ENCODE measurements at places on chromosomes 1 and 21. TPM values are rescaled to one million over a fixed set of nuclear protein-coding genes. Genes with fewer than 3 reads are reported as not detected.

DNA sequence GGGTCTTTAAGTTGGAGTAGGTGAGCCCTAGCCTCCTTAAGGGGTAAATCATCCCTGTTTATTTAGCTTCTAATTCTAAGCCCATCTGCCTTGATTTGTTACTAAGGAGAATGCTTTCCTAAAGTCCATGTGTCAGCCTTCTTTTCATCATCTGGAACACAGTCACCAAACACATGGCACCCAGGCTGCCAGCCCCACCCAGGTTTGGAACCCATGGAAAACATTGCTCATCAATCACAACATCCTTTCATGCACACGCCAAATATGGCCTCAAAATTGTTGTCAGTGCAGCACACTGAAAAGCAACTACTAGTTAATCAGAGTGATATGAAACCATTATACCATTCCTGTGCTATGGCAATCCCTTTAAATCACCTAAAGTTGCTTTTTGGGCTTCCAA lies 386.7 kb upstream of the ESRRG start:
- DNase-seq = no peak

- no peak for DNase-seq
Measured at GRCh38 chr1:178953538-178954324, 72.0 kb upstream of the FAM20B start.

DNA sequence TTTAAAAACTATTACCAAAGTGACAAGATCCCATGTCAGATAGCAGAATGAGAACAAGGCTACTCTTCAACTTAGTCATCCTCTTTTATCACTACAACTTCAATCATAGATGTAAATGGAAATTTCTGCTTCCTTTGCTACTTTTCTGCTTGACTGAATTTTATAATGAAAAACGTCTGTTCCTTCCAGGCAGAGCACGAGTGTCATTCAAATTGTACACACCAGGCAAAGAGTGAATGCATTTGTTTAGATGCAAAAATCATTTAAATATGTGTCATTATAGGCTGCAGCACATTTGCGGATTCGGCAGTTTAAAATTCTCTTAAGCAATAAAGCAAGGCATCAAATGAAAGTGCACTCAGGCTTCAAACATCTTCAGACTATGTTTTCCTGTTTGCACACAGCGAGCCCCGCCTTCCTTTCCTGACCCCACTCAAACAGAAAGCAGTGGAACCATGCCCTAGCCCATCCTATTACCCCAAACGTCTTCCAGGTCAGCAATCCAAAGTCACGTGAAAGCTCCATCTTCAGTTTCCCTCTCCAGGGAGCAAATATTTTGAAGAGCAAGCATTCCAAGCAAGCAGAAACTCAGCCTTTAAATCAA lies 99.6 kb downstream of the APP start:
- no peak for DNase-seq

DNA sequence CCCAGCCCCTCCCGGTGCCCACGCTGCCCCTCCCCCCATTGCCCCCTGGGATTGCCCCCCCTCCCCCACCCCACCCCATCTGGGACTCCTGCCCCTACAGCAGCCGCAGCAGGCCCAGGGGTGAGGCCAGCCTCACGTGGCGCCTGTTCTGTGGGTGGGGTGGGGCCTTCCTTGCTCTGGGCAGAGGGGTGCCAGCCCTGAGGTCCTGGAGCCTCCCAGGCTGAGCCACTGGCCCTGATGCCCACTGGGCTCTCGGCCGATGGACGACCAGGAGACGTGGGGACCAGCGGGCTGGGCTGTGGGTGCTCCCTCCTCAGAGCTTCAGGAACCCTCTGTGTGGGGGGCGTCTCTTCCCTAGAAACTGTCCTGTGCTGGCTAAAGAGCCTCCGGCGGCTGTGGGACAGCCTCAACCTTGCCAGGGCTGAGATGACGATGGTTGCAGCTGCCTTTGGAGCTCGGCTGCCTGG lies 5.8 kb upstream of the C1orf159 start:
- no peak for DNase-seq

GRCh38 chr1:76463849-76464248 lies 389.3 kb downstream of the ST6GALNAC3 start:
- no peak for DNase-seq

DNA sequence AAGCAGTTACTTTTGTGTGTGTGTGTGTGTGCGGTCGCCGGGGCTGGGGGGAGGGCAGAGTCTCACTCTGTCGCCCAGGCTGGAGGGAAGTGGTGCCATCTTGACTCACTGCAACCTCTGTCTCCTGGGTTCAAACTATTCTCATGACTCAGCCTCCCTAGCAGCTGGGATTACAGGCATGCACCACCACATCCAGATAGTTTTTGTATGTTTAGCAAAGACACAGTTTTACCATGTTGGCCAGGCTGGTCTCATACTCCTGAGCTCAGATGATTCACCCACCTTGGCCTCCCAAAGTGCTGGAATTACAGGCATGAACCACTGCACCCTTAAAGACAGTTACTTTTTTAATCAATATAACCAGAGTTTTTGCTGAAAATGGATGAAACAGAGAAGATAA lies 207.0 kb downstream of the PTPRC start:
- no peak for DNase-seq

Gene OR2M3
- total RNA-seq = not detected

- no peak for DNase-seq
Measured at GRCh38 chr1:5768014-5768413, 224.2 kb downstream of the NPHP4 start.

DNA sequence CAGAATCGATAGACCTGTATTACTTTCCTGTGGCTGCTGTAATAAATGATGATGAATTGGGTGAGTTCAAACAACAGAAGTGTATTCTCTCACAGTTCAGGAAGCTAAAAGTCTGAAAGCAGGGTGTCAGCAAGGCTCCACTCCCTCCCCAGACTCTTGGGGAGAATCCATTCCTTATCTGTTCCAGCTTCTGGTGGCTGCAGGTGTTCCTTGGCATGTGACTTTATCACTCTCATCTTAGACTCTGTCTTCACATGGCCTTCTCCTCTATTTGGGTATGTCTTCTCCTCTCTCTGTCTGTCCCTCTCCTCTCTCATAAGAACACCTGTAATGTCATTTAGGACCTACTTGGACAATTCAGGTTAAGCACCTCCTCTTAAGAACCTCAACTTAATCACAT lies 44.1 kb upstream of the SLC2A1 start:
- DNase-seq = no peak

GRCh38 chr1:69569175-69569541 lies 1.4 kb downstream of the LRRC7 start:
- no peak for DNase-seq

GRCh38 chr21:35737449-35737848 lies 322.9 kb downstream of the SETD4 start:
- no peak for DNase-seq

Gene GREM2
- total RNA-seq = 4.7 TPM

GRCh38 chr1:115067161-115067859 lies 22.0 kb downstream of the TSPAN2 start:
- DNase-seq = no peak

Gene HPCAL4
- 2.5 TPM for total RNA-seq

DNA sequence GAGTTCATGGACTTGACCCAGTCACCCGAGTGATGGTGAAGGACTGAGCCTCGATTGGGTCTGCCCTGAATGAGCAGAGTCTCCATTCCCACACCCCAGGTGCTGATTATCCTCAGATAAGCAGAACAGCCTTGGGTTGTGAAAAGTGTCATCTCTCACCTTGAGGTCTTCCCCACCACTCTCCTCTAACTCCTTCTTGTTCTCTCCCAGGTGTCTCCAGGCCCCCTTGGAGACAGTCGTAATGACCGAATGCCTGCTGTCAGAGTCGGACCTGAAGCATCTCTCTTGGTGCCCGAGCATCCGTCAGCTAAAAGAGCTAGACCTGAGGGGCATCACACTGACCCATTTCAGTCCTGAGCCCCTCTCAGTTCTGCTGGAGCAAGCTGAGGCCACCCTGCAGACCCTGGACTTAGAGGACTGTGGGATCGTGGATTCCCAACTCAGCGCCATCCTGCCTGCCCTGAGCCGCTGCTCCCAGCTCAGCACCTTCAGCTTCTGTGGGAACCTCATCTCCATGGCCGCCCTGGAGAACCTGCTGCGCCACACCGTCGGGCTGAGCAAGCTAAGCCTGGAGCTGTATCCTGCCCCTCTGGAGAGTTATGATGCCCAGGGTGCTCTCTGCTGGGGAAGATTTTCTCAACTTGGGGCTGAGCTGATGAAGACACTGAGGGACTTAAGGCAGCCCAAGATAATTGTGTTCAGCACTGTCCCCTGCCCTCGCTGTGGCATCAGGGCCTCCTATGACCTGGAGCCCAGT lies 3.4 kb downstream of the PRAMEF12 start:
- DNase-seq = no peak

Gene OTUD3
- total RNA-seq = 11.8 TPM
